Ascending aorta (tissue), 2 donors: ENCODE measurements at places on chromosomes 11 and 22. TPM values are rescaled to one million over a fixed set of nuclear protein-coding genes. Genes with fewer than 3 reads are reported as not detected.

MIAT gene
- 0.53 TPM for total RNA-seq

RIMBP3B gene
- total RNA-seq = not detected

ROBO4 gene
- 51.5 TPM for total RNA-seq

CSNK2A3 gene
- 0.53 TPM for total RNA-seq

VWA5A gene
- 7.6 TPM for total RNA-seq

LRP4 gene
- 4.9 TPM for total RNA-seq

PUS3 gene
- 31.3 TPM for total RNA-seq

ISX gene
- not detected for total RNA-seq
